ENCODE measurements at places on chromosomes 12 and 14.

DNA sequence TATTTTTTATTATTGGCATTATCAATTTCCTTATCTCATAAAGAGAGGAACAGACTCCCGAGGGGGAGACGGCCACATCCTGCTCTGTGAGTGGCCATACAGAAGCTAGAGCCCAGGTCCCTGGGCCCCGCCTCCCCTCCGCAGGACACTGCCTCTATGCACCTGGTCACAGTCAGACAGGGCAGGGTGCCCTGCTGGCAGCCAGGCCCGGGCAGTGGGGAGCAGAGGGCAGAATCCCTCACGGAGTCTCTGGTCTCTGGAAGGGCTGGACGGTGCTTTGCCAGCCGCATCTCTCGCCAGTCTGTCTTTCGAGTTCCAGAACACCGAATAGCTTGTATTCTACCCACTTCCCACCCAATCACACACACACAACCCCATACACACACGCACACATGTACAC is 16.4 kb upstream of the CACNA2D4 start:
- no peak for DNase-seq

DNA sequence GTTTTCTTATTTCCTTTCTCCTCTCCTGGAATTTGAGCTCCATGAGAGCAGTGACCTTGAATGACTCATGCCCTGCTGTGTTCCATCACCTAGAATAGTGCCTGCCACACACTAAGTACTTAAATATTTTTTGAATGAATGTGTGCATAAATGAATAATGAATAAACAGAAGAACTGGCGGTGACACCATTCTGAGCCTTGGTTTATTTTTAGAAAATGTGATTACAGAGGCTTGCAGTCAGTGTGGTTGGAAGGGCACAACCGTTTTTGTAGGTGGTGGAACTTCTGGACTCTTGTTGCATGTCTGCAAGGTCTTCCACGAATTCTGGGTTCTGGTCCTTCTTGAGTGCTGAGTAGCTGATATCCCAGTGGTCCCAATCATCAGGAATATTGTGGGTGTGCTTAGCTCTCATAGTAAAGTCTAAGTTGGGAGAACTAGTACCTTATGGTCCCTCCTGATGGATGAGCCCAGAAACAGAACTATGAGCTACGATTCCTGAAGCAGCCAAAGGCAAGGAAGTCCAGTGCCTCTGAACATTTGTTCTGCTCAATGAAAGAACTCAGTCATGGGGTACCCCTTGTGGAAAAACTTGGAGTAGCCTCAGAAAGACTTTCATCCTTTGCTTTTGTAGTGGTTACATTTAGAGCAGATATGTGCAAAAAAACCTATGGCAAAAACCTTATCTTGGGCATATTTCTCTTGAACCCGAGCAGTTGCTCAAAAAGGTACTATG is 28.8 kb upstream of the BHLHE41 start:
- no peak for DNase-seq

DNA sequence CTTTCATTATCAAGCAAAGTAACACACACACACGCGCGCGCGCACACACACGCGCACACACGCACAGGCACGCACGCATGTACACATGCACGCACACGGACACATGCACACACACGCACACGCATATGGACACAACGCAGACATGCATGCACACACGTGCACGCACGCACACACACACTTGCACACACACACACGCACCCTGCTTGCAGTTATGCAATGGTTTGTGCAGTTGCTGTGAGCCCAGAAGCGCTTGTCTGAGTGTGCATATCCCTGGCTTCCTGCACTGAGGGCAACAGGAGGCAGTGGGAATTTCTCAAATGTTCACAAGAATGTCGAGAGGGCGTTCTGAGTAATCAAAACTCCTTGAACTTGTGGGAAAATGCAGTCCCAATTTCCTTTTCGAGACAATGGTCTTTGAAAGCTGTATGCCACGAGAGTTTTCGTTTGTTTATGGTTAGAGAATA is 41.6 kb downstream of the NFKBIA start:
- no peak for DNase-seq

- DNase-seq: no peak
These were observed 56.6 kb downstream of the RNF34 start for GRCh38 chr12:121456551-121456950.

- no peak for DNase-seq
These were observed 142.9 kb upstream of the KITLG start for GRCh38 chr12:88723219-88723618.

DNA sequence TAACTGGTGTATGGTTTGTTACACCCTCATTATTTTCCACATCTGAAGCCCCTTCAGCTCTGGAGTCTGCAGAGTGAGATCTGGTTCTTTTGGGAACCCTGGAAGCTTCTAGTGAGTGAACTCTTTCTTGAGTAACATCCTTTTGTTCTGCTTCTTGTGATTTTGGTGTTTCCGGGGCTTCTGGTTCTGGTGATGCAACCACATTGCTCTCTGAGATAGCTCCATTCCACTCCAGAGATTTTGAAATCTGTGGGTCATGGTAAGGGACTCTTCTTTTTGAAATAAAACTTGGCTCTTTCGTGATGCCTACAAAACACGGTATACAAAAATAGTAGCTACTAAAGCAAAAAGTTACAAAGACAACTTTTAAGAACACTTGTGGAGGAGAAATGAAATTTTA is 5.4 kb downstream of the MDM1 start:
- DNase-seq: no peak

DNA sequence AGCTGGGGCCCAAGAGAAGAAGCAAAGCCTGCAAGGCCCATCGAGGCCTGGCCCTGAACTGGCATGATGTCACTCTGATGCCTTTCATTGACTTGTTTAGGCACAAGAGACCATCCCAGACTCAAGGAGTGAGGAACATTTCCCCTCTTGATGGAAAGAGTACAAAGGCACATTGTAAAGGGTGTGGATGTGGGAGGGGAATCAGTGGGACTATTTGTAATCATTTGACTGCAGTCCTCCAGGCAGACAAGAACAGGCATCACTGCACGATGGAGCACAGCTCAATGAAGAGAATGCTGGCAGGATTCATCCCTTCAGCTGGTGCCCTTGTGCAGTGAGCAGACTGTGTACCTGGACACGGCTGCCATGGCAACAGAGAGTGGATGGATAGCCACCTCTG is 87.9 kb downstream of the LGMN start:
- DNase-seq: no peak

DNA sequence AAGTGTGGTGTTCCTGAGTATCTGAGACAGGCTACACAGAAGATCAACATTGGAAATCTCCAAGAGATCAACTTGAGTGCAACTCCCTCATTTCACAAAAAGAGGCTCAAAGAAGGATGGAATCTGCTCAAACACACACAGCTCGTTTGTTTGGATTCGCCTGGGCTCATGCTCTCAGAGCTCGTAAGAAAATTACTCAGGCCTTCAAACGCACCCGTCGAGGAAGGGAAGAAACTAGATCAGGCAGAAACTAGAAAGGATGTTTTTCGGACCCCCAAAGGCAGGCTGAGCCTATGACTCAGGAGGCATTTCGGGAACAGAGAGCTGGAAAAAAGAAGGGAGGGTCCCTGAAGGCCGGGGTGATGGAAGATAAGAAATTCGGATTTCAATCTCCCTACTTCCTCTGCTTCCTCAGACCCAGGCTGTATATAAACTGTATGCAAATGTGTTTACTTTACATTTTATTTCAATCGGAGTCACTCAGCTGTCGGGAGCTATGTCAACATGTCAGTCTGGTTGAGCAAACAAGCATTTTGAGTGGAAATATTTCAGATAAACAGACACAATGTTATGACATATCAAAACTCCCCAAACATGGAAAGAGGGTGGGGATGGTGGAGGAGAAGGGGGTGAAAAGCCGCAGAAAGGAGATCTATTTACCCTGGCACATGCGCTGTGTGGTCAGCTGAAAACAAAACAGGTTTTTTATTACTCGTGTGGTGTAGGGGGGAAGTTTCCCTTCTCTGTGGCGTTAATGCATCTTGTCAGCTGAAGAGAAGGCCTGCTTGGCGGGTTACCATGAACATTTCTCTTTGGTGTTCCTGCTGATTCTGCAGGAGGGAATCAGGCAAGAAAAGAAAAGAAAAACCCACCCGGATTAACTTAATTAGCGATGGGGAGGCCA is 129.1 kb upstream of the TBX3 start:
- DNase-seq: peak; percentile 28

DNA sequence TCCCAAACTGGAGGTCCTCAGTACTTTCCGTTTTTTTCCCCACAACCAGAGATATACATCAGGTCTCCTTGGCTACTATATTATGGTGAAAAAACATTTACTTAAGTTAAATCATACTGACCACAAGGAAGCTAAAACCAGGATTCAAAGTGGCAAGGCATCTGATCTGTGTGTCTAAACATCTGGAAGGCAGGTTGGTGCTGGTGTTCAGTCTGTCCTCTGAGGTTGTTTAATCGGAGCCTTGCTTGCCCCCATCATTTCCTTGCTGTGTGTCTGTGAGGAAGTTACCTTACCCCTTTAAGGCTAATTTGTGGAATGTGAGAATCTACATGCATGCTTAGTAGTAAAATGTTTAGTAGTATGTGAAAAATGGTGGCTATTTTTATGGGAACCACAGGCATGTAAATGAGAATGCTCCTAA is 75.6 kb downstream of the GALNT4 start:
- no peak for DNase-seq

DNA sequence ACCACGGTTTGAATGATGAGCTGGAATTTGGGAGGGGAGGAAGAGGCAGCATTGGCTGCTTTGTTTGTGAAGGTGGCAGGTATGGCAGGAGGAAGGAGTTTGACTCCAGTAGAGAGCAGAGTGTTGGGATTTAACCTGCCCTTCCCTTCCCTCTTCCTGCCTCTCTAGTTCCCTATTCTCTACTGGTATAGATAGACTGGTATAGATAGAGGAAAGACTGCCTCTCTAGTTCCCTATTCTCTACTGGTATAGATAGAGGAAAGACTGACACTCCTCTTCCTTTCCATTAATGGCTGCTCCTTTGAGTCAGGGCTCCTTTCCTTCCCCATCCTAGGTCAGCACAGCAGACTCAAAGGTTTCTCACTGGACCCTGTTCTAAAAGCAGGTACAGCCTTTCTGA is 8.4 kb upstream of the SYCP3 start:
- DNase-seq: no peak

DNA sequence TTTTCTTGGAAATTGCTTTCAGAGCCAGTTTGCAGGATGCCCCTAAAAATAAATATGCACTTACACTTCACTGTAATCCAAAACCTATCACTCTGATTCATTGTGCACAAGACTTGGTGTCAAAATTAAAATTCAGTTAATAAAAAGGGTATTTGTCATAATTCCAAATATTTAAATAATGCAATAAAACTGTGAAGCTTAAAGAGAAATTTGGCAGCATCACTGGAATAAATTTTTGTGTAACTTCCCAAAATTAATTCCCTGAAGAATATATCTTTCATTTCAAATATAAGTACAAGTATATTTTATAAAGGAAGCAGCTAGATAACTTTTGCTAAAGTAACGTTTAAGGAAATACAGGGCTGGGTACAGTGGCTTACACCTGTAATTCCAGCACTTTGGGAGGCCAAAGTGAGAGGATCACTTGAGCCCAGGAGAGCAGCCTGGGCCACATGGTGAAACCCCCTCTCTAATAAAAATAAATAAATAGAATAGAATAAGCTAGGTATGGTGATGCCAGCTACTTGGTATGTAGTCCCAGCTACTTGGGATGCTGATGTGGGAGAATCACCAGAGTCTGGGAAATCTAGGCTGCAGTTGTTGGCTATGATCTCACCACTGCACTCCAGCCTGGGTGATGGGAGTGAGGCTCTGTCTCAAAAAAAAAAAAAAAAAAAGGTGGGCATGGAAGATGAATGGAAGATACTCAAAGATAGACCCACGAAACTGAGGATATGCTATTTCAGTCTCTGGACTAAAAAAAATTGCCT is 233.8 kb downstream of the FBXL14 start:
- DNase-seq: no peak

DNA sequence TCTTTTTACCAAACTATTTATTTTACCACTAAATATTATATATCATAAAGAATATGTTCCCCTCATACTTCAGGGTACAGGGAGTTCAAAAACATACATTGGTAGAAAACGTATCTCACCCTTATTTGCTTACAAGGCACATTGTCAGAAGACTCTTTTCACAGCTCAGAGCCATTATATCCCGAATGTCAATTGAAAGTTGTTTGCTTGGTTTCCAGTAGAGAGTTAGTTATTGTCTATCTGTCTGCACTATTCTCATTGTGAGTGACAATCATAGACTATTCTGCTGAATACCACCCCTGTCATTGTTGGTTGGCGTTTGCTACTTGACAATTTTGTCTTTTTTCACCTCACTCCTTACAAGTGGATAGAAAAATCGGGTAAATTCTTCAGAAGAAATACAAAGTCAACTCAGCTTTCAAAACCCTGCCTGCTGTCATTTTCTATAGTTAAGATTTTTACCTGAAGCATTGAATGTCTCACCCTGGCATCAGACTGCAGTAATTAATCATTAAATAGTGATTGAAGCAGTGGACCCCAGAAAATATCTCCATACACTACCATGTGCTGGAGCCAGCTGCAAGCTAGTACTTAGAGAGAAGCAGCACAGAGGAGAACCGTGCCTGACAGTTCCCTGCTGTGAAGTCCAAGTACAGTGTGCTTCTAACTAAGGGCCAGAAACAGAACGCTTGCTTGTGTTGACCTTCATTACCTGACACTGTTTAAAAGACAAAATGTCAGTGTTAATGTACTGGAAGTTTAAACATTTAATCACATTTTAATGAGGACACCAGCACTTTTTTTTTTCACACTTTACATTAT is 510.6 kb downstream of the RERGL start:
- no peak for DNase-seq

- DNase-seq: no peak
These were observed 78.8 kb downstream of the CRACR2A start for GRCh38 chr12:3673981-3674708.

DNA sequence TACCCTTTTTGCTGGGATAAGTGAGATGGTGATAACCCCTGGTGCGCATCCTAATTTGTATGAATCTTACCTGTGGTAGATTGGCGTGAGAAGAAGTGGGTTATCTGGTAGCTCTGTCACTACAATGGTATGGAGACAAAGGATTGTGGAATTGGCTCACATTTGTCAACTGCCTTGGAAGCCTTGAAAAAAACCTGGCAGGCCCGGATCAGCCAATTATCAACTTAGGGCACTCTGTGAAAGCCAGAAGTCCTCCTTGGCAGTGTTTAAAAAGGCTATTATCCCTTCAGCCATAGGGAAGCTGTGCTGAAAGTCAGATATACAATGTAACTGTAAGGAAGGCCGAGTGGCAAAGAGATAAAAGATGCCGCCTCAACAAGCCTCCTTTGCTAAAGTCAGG is 56.5 kb downstream of the WASHC3 start:
- DNase-seq: no peak

- no peak for DNase-seq
These were observed 14.0 kb upstream of the CD9 start for GRCh38 chr12:6185961-6186827.

GRCh38 chr14:66404051-66404545 is 82.1 kb upstream of the CCDC196 start:
- DNase-seq: no peak

- peak; percentile 63 for DNase-seq
These were observed 598 bp downstream of the UBE2N start for GRCh38 chr12:93441081-93441616.

- no peak for DNase-seq
These were observed 93.6 kb downstream of the PHETA1 start for GRCh38 chr12:111275308-111275707.
